ENCODE measurements at places on chromosomes 4 and X. TPM values are rescaled to one million over a fixed set of nuclear protein-coding genes. Genes with fewer than 3 reads are reported as not detected.

SYN1 gene
- total RNA-seq = 0.34 TPM

BST1 gene
- total RNA-seq = 24.2 TPM

PASD1 gene
- total RNA-seq = not detected

PPEF2 gene
- not detected for total RNA-seq

BBS12 gene
- 5.0 TPM for total RNA-seq

RAB39B gene
- total RNA-seq = 0.35 TPM
